Mesenteric fat pad (tissue), 1 donor: ENCODE measurements at places on chromosomes 12 and 14. TPM values are rescaled to one million over a fixed set of nuclear protein-coding genes. Genes with fewer than 3 reads are reported as not detected.

ACTN1 gene
- 215 TPM for total RNA-seq

B4GALNT1 gene
- total RNA-seq, result 2.7 TPM

IFNG gene
- total RNA-seq, result not detected

ABCC9 gene
- total RNA-seq, result 55.1 TPM

AJUBA gene
- total RNA-seq, result 6.0 TPM

SLC35E3 gene
- total RNA-seq, result 8.7 TPM

OAS1 gene
- 53.4 TPM for total RNA-seq

METTL1 gene
- 32.8 TPM for total RNA-seq

KRT77 gene
- not detected for total RNA-seq

RIPK3 gene
- total RNA-seq, result 12.7 TPM

KRT78 gene
- not detected for total RNA-seq

RHOJ gene
- 14.5 TPM for total RNA-seq

RFX4 gene
- 0.13 TPM for total RNA-seq

MGP gene
- total RNA-seq, result 2,401 TPM

TAS2R31 gene
- 3.7 TPM for total RNA-seq

EP400 gene
- total RNA-seq, result 43.2 TPM

EFS gene
- 15.5 TPM for total RNA-seq

HOXC9 gene
- total RNA-seq, result 0.42 TPM

TRPV4 gene
- total RNA-seq, result 3.5 TPM

TPH2 gene
- total RNA-seq, result not detected

ESR2 gene
- 0.32 TPM for total RNA-seq

BTG1 gene
- total RNA-seq, result 97.2 TPM

ITPR2 gene
- total RNA-seq, result 71.3 TPM

APOF gene
- total RNA-seq, result not detected

GALNT8 gene
- total RNA-seq, result 1.2 TPM

SYCP3 gene
- not detected for total RNA-seq

LRRC9 gene
- not detected for total RNA-seq

FGD4 gene
- 41.6 TPM for total RNA-seq

SRSF5 gene
- total RNA-seq, result 288 TPM

BEGAIN gene
- 2.2 TPM for total RNA-seq

CARMIL3 gene
- 0.61 TPM for total RNA-seq

PROX2 gene
- not detected for total RNA-seq

DYRK2 gene
- total RNA-seq, result 17.4 TPM

A2M gene
- 996 TPM for total RNA-seq

MMP17 gene
- 4.7 TPM for total RNA-seq

FOXG1 gene
- not detected for total RNA-seq

ARHGAP9 gene
- 26.5 TPM for total RNA-seq

TCL1B gene
- not detected for total RNA-seq

SALL2 gene
- total RNA-seq, result 2.6 TPM
